ENCODE measurements at places on chromosomes 12 and 14. TPM values are rescaled to one million over a fixed set of nuclear protein-coding genes. Genes with fewer than 3 reads are reported as not detected.

AQP2 gene
- total RNA-seq: not detected

GNG2 gene
- not detected for total RNA-seq

SARNP gene
- total RNA-seq: 45.9 TPM

KRT6A gene
- total RNA-seq: 6,405 TPM

KRT82 gene
- total RNA-seq: not detected

TROAP gene
- total RNA-seq: 7.6 TPM

Data from placental epithelial cell (primary cell).